ENCODE measurements at places on chromosomes 1 and 21. TPM values are rescaled to one million over a fixed set of nuclear protein-coding genes. Genes with fewer than 3 reads are reported as not detected.
A peak's percentile ranks its signal among the peaks of the same experiment; 100 is the strongest.

NCMAP gene
- 0.16 TPM for total RNA-seq

HRNR gene
- not detected for total RNA-seq

CLDN8 gene
- 1.6 TPM for total RNA-seq

MANEAL gene
- 3.1 TPM for total RNA-seq

CYP4Z1 gene
- 0.72 TPM for total RNA-seq

NUP210L gene
- total RNA-seq, result 0.04 TPM

- ATAC-seq, result no peak
Measured at GRCh38 chr1:206109718-206110117, 7.5 kb downstream of the AVPR1B start.

GRCh38 chr1:51284487-51284954 lies 45.8 kb downstream of the TTC39A start:
- ATAC-seq, result no peak

- ATAC-seq, result no peak
Measured at GRCh38 chr1:99642053-99642452, 3.9 kb upstream of the PALMD start.

- ATAC-seq, result no peak
Measured at GRCh38 chr1:30683699-30684098, 39.7 kb downstream of the MATN1 start.

DNA sequence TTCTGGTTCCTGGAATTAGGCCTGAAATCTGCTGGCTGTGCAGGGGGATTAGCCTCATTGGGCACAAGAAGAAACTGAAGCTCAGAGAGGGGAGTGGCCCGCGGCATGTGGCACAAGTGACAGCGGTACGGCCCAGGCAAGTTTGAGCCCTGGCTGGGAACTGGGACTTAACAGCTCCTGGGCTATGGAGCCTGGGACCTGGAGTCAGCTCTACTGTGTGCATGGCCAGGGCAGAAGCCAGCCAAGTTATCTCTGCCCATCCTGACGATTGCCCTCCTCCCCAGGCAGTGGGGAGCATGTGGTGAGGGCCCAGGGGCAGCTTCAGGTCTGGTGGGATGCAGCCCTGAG lies 61.3 kb downstream of the ALPL start:
- ATAC-seq, result no peak

DNA sequence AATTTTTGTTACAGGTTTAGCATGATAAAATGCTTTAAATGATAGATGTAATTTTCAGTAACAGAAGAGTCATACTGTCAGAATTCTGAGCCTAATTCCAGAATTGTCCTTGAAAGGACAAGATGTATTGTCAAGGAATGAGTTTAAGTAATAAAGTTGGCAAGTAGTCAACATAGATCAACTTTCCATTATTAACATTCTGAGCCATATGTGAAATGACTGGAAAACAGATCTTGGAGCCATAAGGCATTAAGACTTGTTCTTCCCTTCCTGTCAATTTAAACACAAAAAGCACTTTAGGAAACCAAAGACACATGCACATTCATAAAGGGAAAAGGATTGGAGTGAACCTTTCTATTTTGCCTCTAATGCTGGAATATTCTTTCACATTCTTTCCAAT lies 107.0 kb downstream of the ODF2L start:
- ATAC-seq, result no peak

- ATAC-seq, result no peak
Measured at GRCh38 chr21:46181953-46182547, 2.2 kb downstream of the SPATC1L start.

DNA sequence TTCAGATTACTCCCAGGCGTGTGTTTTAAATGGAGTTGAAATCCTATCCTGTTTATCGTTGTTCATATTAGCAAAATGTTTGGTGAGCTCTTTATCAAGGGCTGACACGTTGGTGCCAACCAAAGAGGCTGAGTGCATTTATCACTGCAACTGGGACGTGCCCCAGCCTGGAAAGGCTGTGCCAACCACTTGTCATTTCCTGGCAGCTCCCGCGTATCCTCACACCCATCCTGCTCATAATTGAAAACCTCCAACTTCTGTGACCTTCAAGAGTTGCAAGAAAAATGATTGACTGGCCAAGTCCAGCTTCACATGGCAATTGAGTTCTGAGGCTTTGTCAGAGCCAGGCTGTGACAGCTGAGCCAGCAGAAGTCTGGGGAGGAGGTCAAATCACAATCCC lies 43.7 kb upstream of the KCNA3 start:
- ATAC-seq, result no peak

DNA sequence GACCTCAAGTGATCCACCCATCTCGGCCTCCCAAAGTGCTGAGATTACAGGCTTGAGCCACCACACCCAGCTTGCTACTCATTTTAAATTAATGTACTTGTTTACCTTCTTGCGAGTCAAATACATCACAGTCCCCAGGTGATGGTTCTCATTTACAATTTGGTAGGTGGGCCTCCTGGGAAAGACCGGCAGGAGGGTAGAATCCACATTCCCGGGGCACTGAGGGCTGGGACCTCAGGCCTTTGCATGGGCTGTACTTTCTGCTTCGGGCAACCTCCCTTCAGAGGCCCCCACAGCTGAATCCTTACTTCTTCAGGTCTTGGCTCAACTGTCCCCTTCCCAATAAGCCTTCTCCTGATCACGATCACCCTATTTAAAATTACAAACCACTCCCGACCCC lies 165.5 kb downstream of the KAZN start:
- ATAC-seq, result no peak

DNA sequence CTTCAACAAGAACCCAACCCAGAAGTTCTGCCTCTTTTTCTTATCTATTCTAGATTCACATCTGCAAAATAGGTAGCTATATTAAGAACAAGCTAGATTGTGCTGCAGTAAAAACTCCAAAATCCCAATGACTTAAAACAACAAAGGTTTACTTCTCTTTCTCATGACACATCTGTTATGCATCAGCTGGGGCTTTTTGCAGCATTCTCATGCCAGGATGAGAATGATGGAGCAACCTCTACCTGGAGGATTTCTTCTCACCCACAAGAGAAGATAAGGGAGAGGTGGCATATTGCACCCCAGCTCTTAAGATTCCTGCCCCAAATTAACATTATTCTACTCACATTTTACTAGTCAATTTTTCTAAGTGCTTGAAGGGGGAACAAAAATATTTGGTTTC lies 152.3 kb upstream of the SPAG17 start:
- ATAC-seq, result no peak

DNA sequence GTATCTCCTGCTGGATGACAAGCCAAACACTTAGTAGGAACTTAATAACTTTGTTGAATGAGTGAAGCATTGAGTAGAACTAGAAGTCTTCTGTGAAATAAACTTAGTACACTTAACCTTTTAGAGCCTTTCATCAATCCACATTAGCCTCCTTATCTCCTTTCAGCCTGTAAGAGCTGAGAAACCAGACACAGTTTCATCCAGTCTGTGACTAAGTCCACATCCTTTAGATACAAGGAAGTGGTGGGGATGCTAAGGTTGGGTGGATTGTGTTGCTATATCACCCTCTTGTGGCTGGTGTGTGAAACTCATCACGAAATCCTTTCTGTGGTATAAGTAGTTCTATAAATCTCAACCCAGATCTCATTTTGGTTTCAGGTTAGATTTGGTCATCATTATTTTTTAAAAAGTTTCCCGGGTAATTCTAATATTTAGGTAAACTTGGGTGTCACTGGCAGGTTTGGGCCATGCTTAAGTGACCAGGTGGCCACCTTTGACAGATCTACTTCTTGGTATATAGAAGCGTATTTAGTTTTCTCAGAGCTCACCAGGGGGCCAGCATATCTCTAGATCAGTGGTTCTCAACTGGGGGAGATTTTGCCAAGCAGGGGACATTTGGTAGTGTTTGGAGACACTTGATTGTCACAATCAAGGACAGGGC lies 27.8 kb upstream of the CD84 start:
- ATAC-seq, result peak; percentile 98

DNA sequence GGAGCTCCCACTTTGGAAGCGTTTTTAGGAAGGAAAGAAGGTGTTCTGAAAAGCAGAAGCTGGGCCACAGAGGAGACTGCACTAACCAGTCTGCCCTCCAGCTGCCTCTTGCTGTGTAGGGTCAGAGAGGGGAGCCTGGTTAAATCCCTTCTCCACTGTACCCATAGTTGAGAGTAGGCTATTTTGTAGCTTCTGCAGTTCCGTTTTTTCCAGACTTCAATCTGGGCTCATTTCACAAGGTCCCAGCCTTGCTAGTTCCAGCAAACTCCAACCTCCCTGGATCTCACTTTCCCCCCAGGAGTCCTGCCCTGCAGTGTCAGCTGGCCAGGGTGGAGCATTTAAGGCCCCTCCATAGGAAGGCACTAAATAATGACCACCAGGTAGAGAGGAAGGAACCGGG lies 11.0 kb downstream of the TNN start:
- no peak for ATAC-seq

Data from esophagus mucosa (tissue), 1 donor.